ENCODE measurements at places on chromosomes 16 and 17.

DNA sequence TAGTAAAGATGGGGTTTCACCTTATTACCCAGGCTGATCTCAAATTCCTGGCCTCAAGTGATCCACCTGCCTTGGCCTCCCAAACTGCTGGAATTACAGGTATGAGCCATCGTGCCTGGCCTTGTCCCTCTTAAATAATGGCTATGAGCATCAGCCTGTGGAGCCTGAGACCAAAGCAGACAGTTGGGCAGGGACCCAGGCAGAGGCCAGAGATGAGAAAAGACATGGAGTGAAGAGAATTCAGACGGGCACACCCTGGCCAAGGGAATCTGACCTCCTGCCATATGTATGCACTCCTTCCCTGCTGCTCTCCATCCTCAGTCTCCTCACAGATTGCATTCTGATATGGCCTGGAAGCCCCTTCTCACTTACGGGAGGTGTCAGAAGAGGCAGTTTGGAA lies 98.4 kb upstream of the DNAH9 start:
- no peak for DNase-seq

DNA sequence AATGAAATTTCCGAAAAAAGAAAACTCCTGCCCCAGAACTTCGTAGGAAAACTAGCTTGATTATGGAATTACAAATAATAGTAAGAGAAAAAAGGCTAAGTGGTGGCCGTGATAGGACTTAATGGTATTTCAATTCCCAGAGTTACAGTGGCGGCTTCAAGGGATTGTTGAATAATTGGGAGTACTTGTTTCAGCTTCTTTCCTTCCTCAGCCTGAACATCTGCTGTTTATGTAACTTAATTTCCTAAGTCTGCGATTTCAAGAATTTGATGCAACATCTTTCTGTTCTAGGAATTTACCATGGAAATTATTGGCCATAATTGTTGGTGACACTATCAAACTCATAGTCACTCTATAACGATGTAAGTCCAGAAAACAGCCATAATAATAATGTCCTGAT lies 684 bp upstream of the APPBP2 start:
- DNase-seq = no peak

DNA sequence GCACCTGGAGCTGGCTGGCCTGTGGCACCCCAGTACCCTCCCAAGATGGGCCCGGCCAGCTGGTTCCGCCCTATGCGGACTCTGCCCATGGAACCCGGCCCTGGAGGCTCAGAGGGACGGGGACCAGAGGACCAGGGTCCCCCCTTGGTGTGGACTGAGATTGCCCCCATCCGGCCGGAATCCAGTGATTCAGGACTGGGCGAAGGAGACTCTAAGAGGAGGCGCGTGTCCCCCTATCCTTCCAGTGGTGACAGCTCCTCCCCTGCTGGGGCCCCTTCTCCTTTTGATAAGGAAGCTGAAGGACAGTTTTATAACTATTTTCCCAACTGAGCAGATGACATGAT lies 12.0 kb downstream of the TBX21 start:
- DNase-seq = no peak

- DNase-seq = no peak
Observed at GRCh38 chr16:85288869-85289660, 176.8 kb upstream of the CIBAR2 start.

DNA sequence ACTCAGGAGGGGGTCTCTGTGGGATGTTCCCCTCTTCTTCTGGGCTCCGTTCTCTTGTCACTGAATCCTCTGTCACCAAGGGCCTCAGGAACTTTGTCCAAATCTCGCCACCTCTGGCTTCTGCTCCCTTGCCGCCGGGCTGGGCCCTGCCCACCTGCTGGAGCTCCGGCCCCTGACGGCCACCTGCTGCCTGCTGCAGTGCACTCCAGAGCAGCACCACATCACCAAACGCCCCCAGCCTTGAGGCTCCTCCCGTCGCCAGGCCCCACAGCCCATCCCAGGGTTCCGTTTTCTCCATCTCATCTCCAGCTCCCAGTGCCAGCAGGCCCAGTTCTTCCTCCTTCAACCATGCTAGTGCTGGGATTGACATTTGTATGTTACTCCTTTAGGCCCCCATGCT lies 43.6 kb downstream of the FOXL1 start:
- no peak for DNase-seq

DNA sequence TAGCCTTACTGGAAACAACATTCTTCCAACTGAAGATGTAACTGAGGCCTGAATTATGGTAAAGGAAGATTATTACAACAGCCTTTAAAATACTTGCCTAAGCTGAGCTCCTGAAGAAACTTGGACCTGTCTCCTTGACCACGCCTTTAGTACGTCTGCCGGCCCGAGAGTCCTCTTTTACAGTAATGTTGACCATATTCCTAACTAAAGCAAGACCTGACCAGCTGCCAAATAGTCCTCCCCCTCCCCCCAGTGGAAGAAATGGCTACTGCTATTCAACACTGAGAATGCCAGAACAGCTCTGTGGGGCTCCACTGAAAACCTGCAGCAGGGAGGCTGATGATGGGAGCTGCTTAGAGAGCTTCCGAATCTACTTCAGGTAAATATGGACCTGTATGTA lies 12.6 kb upstream of the FOXJ1 start:
- no peak for DNase-seq

GRCh38 chr17:37194208-37194607 lies 181.6 kb upstream of the C17orf78 start:
- DNase-seq = no peak

DNA sequence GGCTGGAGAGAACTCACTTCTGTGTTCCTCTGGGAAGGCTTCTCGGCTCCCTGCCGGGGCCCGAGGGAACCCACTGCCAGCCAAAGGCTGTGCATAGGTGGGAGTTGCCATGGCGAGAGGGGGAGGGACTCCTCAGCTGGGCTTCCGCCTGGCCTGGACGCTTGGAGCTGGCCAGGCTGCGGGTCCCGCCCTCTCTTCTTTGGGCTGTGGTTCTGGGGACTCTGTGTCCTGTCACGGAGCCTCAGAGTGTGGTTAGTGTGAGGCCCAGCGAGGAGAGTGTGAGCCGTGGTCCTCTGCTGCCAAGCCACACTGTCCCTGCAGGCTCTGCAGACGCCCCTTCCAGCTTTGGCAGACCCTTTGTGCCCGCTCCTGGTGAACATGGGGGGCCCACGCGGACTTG lies 123.1 kb downstream of the OR1D5 start:
- no peak for DNase-seq

- no peak for DNase-seq
Observed at GRCh38 chr16:31008149-31008548, 2.3 kb downstream of the STX1B start.

GRCh38 chr17:79952265-79952877 lies 83.3 kb downstream of the TBC1D16 start:
- no peak for DNase-seq

GRCh38 chr16:5377280-5377898 lies 279.8 kb upstream of the EEF2KMT start:
- DNase-seq = no peak

- no peak for DNase-seq
Observed at GRCh38 chr17:37068266-37068665, 119.5 kb downstream of the AATF start.

- DNase-seq = no peak
Observed at GRCh38 chr16:81319221-81319912, 4.6 kb downstream of the GAN start.

DNA sequence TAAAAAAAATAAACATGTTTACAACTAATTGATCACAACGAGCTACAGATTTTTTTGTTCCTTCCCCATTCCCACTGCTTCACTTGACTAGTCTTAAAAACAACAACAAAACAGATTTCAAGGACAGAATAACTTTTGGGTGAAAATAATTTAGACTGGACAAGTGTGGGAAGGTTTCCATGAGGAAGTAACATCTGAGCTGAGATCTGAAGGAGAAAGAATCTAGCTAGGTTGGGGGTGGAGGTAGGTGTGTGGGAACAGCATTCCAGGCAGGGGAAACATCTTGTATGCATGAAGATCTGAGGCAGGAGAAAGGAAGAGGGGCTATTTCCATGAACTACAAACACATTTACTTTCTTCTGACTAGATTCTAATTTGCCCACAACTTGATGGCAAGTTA lies 9.2 kb downstream of the BRD7 start:
- DNase-seq = no peak
